ENCODE measurements at places on chromosomes 4 and X. TPM values are rescaled to one million over a fixed set of nuclear protein-coding genes. Genes with fewer than 3 reads are reported as not detected.

GRCh38 chr4:73170518-73171198, 87.9 kb downstream of the ANKRD17 start:
- DNase-seq: no peak

- no peak for DNase-seq
Observed at GRCh38 chrX:45191383-45191782, 9.3 kb downstream of the DIPK2B start.

DNA sequence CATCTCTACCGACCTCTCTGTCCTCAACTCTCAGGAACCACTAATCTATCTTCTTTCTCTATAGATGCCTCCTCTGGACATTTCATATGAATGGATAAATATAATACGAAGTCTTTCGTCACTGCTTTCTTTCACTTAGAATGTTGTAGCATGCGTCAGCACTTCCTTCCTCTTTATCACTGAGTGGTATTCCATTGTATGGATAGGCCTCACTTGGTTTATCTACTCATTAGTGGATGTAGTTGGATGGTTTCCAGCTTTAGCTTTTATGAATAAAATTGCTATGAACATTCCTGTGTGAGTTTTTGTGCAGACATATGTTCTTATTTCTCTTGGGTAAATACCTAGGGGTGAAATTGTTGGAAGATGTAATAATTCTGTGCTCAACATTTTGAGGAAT, 528.2 kb upstream of the FAT1 start:
- no peak for DNase-seq

GRCh38 chr4:80208610-80209339, 11.5 kb downstream of the PRDM8 start:
- DNase-seq: no peak

GRCh38 chr4:116374815-116375214, 710.6 kb downstream of the TRAM1L1 start:
- DNase-seq: no peak

- no peak for DNase-seq
Observed at GRCh38 chr4:150037251-150037856, 40.9 kb upstream of the DCLK2 start.

- no peak for DNase-seq
Observed at GRCh38 chr4:148170408-148171365, 271.5 kb downstream of the NR3C2 start.

GRCh38 chr4:144658903-144659302, 12.9 kb downstream of the HHIP start:
- no peak for DNase-seq

- DNase-seq: no peak
Observed at GRCh38 chr4:58247792-58248191, 1137.6 kb upstream of the IGFBP7 start.

DNA sequence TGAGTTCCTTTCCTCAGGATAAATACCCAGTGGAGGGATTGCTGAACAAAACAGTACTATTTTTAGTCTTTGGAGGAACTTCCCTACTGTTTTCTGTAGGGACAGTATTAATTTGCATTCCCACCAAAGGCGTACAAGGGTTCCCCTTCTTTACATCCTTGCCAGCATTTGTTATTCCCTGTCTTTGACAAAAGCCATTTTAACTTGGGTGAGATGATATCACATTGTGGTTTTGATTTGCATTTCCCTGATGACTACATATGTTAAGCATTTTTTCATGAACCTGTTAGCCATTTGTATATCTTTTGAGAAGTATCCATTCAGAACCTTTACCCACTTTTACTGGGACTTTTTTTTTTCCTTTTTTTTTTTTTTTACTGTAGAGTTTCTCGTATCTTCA, 126.2 kb upstream of the ANXA10 start:
- DNase-seq: no peak

DNA sequence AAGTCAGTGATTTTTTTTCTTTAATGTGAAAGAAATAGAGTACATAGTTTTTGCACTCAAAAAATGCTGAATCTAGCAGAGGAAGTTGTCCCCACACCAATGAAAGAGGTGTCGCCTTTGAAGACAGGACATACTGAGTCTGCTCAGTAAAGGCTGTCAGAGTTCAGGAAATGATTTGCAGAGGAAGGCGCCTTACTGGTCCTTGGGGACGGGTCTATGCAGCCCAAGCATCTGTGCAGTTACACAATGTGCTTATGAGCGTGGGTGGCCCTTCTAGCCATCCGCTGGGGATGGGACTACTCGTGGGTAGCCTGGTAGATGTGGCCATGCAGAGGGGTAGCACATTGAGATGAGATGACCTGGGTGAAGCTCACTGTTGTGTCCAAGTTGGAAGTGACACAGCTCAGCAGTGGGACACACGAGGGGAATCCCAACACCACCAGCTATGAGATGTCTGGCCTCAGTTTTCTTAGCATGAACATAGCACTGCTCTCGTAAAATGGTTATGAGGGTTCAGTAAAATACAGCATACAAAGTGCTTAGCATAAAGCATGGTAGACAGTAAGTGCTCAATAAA, 116.5 kb upstream of the RBPJ start:
- DNase-seq: no peak

- DNase-seq: no peak
Observed at GRCh38 chrX:68684291-68684918, 36.9 kb downstream of the STARD8 start.

DNA sequence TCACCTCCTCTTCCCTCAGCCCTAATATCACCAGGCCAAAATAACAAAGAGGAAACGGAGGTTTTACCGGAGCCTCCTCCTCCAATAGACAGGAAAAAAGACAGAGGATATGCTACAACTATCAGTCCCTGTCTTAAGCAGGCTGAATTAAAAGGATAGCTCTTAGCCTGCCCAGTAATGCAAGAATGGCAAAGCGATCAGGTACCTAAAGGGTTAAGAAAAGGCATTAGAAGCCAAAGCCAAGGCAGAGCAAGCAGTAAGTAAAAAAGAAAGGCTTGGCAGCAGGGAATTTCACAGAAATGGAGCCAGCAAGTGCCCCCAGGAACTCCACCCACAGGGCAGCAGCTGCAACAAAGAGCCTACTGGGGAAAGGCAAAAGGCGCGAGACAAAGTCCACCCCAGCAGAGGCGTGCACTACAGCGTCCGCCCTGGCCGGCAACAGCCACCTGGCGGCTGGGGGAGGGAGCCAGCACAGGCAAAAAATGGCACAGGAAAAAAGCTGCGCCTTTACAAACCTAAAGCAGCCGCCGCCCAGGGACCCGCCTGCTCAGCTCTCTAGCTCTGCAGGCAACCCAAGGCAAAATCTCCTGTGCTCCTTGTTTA, 220.6 kb upstream of the ZC4H2 start:
- DNase-seq: no peak

- DNase-seq: no peak
Observed at GRCh38 chr4:188941524-188942119, 802.4 kb downstream of the TRIML1 start.

- DNase-seq: no peak
Observed at GRCh38 chr4:147398556-147398955, 82.3 kb upstream of the EDNRA start.

DNA sequence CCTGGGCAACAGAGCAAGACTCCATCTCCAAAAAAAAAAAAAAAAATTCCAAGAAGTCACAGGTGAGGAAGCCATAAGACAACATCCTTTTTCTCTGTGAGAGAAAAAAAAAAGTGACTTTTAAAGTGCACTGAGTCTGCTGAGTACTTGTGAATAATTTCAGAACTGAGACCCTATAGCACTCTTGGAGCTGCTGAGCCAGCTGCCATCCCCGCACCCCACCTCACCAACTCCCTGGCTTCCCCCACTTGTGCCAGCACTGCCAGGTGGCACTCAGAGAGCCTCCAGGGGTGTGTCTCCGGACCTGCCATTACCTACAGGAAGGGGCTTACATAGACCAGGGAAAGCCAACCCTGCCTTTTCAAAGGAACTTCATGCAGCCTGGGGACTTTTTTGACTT, 39.2 kb upstream of the HS3ST1 start:
- no peak for DNase-seq

GRCh38 chr4:32488690-32489089, 1768.5 kb downstream of the PCDH7 start:
- DNase-seq: no peak

GRCh38 chrX:151505796-151506195, 57.7 kb upstream of the PASD1 start:
- DNase-seq: no peak

- no peak for DNase-seq
Observed at GRCh38 chrX:24282381-24283126, 31.3 kb downstream of the SUPT20HL2 start.

- no peak for DNase-seq
Observed at GRCh38 chrX:67435536-67435935, 108.3 kb upstream of the AR start.

DNA sequence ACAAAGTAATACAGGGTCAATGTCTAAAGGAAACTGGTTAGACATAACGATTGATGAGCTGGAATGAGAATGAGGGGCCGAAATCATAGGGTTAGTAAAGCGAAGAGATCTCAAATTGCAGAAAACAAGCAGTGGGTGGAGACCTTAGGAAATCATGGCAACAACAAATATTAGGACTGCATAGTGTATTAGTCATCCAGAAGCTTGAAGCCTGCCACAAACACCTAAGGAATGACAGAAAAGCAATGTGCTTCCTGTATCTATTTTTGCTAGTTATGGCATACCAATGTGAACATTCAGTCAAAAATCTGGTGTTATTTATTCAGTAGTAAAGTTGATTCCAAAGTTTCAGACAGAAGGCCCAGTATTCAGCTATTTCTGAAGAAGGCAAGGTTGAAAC, 410.9 kb upstream of the CT83 start:
- no peak for DNase-seq

DNA sequence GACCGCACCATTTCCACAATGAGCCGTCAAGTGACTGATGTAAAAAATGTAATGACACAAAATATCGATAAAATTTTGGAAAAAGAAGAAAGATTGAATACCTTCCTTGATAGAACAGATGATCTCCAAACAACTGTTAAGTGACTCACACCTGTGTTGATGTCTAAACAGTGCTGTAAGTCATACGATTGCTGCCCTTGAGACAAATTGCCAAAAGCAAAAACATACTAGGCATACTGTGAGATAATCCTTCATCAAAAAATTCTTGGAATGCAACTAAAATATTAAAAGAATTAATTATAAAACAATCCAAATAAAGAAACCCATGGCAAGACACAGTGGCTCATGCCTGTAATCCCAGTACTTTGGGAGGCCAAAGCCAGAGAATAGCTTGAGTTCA, 53.4 kb downstream of the HNRNPD start:
- DNase-seq: no peak

GRCh38 chr4:77269505-77269904, 112.5 kb downstream of the CCNG2 start:
- no peak for DNase-seq

DNA sequence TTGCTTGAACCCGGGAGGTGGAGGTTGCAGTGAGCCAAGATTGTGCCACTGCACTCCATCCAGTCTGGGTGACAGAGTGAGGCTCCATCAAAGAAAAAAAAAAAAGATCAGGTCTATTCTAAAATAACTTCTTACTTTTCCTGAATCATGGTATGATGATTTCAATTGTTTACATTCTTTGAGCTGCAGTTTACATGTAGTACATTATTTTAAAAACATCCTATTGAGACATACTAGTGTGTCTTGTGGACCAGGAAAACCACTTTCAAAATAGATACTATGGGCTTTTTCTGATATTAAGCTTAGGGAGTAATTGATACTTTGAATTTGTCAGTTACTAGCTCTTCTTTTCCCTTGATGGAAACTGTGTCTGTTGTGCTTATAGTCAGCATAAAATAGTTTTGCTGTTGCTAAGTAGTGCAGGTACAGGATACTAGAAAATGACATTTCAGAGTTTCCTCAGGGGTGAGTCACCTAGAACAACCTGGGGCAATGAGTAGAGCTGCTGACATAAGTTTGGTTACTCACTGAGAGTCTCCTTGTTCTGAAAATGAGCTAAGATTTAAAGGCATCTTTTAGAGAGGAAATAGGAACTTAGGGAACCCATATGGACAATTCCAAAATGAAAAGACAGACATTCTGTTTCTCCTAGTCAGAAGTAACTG, 53.2 kb upstream of the C4orf54 start:
- no peak for DNase-seq

DNA sequence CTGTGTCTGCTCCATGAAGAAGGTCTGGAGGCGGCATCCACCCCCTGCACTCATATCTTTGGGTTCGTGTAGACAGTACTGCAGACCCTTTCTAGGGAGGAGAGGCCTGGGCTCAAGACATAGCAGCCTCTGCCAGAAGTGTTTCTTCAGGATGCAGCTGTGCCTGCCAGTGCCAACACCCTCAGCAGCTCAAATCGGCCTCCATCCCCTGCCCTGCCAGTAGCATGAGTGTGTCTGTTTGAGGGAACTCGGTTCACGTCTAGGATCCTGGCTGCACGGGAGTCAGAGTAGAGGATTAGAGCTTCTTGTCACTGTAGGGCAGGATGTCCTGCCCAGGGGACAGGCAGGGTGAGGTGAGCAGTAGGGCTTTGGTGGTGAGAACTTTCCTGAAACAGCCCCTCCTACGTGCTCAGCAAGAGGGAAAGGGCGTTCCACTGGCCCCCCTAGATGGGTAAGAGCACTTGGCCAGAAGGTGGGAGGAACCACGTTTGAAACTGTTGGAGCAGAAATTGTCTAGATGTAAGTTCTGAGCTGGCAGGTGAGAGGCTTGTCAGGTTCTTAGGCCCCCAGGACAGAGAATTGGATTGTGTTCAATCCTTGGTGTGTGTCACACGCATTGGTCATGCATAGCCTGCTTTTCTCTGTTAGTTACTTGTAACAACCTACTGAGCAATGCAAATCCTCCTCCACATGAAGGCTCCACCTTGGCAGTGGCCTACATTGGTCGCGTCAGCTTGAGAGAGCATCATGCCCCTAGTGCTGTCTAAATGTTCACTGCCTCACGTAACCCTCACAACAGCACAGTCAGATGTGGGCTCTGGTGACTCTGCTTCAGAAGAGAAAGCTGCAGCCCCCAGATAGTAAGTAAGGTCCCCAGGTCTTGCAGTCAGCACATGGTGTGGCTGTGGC, 25.8 kb upstream of the FAM193A start:
- no peak for DNase-seq

GRCh38 chrX:122135070-122135469, 1049.0 kb upstream of the GRIA3 start:
- no peak for DNase-seq

- no peak for DNase-seq
Observed at GRCh38 chr4:38765382-38765781, 17.4 kb downstream of the TLR10 start.

GRCh38 chrX:20383477-20383876, 116.8 kb upstream of the RPS6KA3 start:
- no peak for DNase-seq

The TMPRSS11D gene
- total RNA-seq: not detected

The SORBS2 gene
- total RNA-seq: 15.8 TPM

The ASB9 gene
- total RNA-seq: 1.1 TPM

The NDNF gene
- total RNA-seq: 2.3 TPM

The PRDM5 gene
- 6.2 TPM for total RNA-seq

The TLL1 gene
- total RNA-seq: 7.2 TPM

The FGFR3 gene
- 45.4 TPM for total RNA-seq

The GLRA2 gene
- not detected for total RNA-seq

The LSM6 gene
- 32.9 TPM for total RNA-seq

The MED14 gene
- 33.8 TPM for total RNA-seq

The SLC6A8 gene
- 175 TPM for total RNA-seq

The SERTM2 gene
- total RNA-seq: not detected

The ITGB1BP2 gene
- total RNA-seq: 2.4 TPM

The RNF212 gene
- total RNA-seq: not detected

The FRMD7 gene
- total RNA-seq: not detected
